ENCODE measurements at places on chromosomes 4 and X. TPM values are rescaled to one million over a fixed set of nuclear protein-coding genes. Genes with fewer than 3 reads are reported as not detected.

- H3K27ac ChIP-seq = no peak overlapping the region
- peaks cover 3% of the 10 kb centered on the region for H3K4me1 ChIP-seq
- H3K4me3 ChIP-seq = no peak overlapping the region
- DNase-seq = no peak
- no peaks in the 10 kb centered on the region for H3K27me3 ChIP-seq
These were observed 109.7 kb upstream of the PNPLA4 start for GRCh38 chrX:8036914-8037313.

DNA sequence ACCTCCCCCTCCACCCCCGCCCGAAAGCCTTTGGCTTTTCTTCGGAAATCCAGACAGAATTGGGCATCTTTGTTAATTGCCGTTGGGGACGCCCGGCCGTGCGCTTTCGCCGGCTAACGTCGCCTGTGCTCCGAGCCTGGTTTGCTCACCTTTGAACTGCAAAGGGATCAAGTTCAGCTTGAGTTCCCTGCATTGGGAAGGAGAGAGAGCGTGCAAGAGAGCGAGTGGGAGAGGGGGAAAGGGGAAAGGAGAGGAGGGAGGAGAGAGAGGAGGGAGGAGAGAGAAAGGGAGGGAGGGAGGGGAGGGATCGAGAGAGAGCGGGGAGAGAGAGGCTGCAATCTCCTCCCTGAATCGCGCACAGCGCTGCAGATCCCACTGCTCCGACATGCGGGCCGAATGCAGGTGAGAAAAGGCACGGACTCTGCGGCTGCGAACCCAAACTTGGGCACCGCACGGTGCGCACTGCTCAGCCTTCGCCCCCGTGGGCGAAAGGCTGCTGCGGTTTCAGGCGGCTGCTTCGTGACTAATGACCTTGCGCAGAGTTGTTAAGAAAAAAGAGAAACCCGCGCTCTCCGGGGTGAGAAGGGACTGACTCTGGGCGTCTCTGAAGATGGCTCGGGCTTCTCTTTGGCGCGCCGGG, at the start of gene PCDH7:
TSS of gene PCDH7 (plus strand) at position 349 of the 640 bp plus-strand sequence. CDS start 1,054 bp downstream, outside the sequence.
- H3K36me3 ChIP-seq = no peaks in the 10 kb centered on the region
- H3K4me1 ChIP-seq = 0 out of 2 replicates have a peak, but pooled peaks cover 3% of the 10 kb centered on the region
- H3K4me3 ChIP-seq = peak within 1 kb of the TSS; percentile 90

- DNase-seq = no peak
- H3K27ac ChIP-seq = no peak overlapping the region
- no peak overlapping the region for H3K4me3 ChIP-seq
- H3K4me1 ChIP-seq = no peaks in the 10 kb centered on the region
- peaks cover 40% of the 10 kb centered on the region for H3K36me3 ChIP-seq
These were observed 47.6 kb downstream of the ADD1 start for GRCh38 chr4:2891294-2891693.

GRCh38 chr4:105620640-105621323, 68.4 kb downstream of the ARHGEF38 start:
- no peaks in the 10 kb centered on the region for H3K27me3 ChIP-seq
- H3K36me3 ChIP-seq = no peaks in the 10 kb centered on the region
- DNase-seq = no peak

DNA sequence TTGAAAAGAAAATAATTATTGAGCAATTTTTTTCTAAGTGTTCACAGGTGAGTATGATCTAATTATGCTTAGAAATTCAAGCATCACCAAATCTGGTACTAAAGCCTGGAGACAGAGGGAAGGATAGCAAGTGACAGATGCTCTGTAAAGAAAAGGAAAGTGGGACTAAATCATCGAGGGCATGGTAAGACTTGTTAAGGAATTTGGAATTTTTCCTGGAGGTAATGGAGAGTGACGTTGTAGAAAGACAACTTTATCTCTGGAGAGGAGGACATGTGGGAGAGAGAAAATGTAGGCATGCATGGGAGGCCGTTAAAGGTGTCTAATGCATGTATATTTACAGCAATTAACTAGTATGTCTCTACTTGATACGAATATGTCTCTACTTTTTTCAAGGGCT, 333.2 kb upstream of the ATOH1 start:
- no peak overlapping the region for H3K27ac ChIP-seq
- H3K4me1 ChIP-seq = no peaks in the 10 kb centered on the region
- H3K4me3 ChIP-seq = no peak overlapping the region
- no peaks in the 10 kb centered on the region for H3K36me3 ChIP-seq

DNA sequence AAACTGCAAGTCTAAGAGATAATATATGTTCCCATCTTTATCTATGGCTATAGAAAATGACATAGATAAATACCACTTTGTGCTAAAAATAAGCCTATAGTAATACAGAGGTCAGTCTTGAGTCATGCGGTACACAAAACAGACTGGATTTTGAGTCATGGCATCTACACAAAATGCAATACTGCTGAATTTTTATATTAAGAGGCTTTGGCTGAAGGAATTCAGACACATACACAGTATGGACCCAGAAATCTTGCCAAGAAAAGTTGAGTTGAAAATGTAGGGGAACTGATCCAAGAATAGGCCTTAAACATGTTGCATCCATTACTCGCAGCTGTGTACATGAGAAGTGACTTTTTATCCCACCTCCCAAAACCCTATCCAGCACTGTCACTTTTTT, 184.4 kb downstream of the TENM3 start:
- no peak overlapping the region for H3K4me3 ChIP-seq
- no peak for DNase-seq
- H3K27me3 ChIP-seq = no peaks in the 10 kb centered on the region

- no peak overlapping the region for H3K27ac ChIP-seq
- H3K4me1 ChIP-seq = peaks cover 2% of the 10 kb centered on the region
- DNase-seq = peak; percentile 77
- H3K4me3 ChIP-seq = no peak overlapping the region
- peaks cover 62% of the 10 kb centered on the region for H3K36me3 ChIP-seq
- no peaks in the 10 kb centered on the region for H3K27me3 ChIP-seq
These were observed 33.8 kb downstream of the RBBP7 start for GRCh38 chrX:16836371-16836770.

- H3K27me3 ChIP-seq = no peaks in the 10 kb centered on the region
- H3K4me1 ChIP-seq = no peaks in the 10 kb centered on the region
- no peak overlapping the region for H3K27ac ChIP-seq
- no peak for DNase-seq
These were observed 72.9 kb downstream of the MED28 start for GRCh38 chr4:17687237-17687857.

GRCh38 chr4:155672342-155672741, 5.7 kb downstream of the GUCY1A1 start:
- H3K4me1 ChIP-seq = no peaks in the 10 kb centered on the region
- DNase-seq = no peak
- H3K4me3 ChIP-seq = no peak overlapping the region

DNA sequence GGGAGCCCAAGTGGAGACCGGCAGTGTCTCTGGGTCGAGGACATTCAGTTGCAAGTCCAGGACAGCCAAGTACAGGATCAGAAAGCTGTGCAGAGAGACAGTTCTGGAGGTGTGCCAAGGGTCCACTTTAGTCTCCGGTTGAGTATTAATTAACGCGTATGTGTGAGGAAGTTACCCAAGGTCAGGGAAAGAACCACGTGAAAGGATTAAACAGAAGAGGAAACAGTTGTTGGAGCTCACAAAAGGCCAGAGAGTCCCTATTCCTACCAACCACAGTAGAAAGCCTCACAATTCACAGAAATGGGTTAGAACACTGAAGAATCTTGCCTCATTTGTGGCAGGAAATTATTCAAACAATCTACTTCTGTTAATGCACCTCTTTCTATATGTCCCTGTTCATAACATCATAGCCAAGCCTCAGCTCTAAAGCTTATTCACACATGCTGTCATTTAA, 17.9 kb upstream of the NSUN7 start:
- H3K4me1 ChIP-seq = no peaks in the 10 kb centered on the region
- H3K27ac ChIP-seq = no peak overlapping the region
- H3K27me3 ChIP-seq = no peaks in the 10 kb centered on the region
- H3K36me3 ChIP-seq = no peaks in the 10 kb centered on the region
- DNase-seq = no peak

DNA sequence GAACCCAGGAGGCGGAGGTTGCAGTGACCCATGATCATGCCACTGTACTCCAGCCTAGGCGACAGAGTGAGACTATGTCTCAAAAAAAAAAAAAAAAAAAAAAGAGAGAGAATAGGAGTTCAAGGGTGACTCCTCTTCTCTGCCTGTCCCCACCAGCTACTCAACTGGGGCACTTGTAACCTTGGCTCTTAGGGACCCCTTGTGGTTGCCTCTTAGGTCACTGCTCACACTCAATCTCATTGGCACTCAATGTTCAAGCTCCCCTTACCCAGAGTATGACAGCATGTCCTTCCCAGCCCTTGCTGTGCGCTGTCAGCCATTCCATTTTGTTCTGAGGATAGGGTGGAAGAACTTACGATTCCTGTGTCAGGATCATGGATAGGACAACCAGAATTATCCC, 82.4 kb upstream of the BEND4 start:
- H3K4me3 ChIP-seq = no peak overlapping the region
- DNase-seq = peak; percentile 34
- no peak overlapping the region for H3K27ac ChIP-seq
- H3K27me3 ChIP-seq = no peaks in the 10 kb centered on the region
- no peaks in the 10 kb centered on the region for H3K36me3 ChIP-seq

GRCh38 chrX:70247252-70247651, 12.8 kb downstream of the P2RY4 start:
- no peak overlapping the region for H3K27ac ChIP-seq
- no peaks in the 10 kb centered on the region for H3K27me3 ChIP-seq
- H3K4me3 ChIP-seq = no peak overlapping the region
- no peaks in the 10 kb centered on the region for H3K36me3 ChIP-seq

GRCh38 chr4:8679032-8679431, 86.5 kb downstream of the CPZ start:
- H3K27me3 ChIP-seq = no peaks in the 10 kb centered on the region
- no peaks in the 10 kb centered on the region for H3K36me3 ChIP-seq
- H3K27ac ChIP-seq = no peak overlapping the region
- H3K4me3 ChIP-seq = no peak overlapping the region
- DNase-seq = no peak

DNA sequence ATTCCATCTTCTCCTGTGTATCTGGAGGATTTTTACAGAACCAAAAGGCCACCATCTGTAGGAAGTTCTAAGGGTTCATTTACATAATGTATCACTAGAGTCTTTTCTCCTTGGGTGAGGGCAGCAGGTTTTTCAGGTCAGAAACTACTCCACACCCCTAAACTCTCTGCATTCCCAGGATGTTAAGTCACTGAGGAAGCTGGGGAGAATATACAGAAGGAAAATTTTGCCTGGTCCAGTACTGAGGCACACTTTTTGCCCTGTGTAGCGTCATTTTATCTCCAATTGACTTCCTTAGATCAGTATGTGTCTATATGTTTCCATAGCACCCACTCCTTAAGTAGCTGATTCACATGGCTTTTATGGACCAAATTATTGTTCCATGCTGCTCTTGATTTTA, 17.0 kb downstream of the XKRX start:
- no peak for DNase-seq
- H3K27me3 ChIP-seq = no peaks in the 10 kb centered on the region
- H3K4me1 ChIP-seq = no peaks in the 10 kb centered on the region
- H3K36me3 ChIP-seq = peaks cover 2% of the 10 kb centered on the region

Gene HTRA3
- total RNA-seq = 3.0 TPM

Gene SOD3
- total RNA-seq = 3.3 TPM

Gene MTMR8
- total RNA-seq = 5.9 TPM

Gene FATE1
- total RNA-seq = not detected

Data from H9 (cell line).